ENCODE measurements at places on chromosomes 6 and 20.

DNA sequence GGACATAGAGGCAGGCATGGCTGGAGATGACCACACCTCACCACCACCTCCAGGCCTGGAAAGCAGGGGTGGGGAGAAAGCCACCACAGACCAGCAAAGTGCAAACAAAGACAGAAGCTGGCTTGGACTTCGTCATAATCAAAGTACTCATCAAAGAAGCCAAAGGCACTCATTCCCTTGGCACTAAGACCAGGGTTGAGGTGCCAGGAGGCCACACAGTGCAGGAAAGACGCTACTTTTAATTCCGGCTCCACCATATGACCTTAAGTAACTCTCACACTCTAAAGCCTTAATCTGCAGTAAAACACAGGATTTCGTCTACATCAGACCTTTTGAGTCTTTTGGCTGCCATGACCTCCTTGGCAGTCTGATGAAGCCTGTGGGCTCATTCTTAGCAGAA is 123.1 kb downstream of the HIVEP2 start:
- no peak for DNase-seq

- no peak for DNase-seq
Measured at GRCh38 chr6:118746145-118746824, 94.9 kb upstream of the CEP85L start.

GRCh38 chr6:53654745-53655240 is 10.8 kb downstream of the KLHL31 start:
- DNase-seq, result no peak

DNA sequence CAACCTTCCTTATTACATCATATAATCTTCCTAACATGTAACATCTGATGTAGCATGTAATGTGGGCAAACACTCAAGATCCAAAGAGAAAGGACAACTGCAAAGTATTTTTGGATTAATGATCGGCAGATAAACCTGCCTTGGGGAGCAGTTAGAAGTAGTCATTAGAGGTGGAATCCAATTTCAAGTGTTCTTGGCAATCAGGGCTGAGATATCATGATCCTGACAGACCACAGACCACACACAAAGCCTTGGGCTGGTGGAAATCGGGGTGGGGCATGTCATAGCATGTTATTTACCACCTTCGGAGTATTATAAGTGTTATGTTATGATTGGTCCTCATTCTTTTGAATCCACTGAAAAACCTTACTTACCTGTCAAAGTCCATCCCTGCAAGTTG is 16.3 kb downstream of the NCOA5 start:
- DNase-seq, result no peak

DNA sequence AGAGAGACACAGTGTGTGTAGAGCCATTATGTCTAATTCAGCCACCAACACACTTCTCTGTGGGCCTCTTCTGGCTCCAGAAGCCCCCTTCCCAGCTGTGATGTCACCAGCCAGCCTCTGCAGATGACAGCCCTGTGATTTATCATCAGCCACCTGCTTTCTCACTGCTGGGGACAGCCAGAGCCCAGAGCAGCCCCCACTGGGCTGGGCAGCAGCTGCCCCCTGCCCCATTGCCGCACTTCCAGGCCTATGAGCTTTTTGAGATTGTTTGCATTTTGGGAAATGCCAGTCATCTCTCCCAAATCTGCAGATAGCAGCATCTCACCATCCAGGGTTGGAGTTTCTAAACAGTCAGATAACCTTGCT is 21.9 kb upstream of the STX16 start:
- no peak for DNase-seq

GRCh38 chr20:52432740-52433139 is 241.2 kb upstream of the ZFP64 start:
- DNase-seq, result no peak

DNA sequence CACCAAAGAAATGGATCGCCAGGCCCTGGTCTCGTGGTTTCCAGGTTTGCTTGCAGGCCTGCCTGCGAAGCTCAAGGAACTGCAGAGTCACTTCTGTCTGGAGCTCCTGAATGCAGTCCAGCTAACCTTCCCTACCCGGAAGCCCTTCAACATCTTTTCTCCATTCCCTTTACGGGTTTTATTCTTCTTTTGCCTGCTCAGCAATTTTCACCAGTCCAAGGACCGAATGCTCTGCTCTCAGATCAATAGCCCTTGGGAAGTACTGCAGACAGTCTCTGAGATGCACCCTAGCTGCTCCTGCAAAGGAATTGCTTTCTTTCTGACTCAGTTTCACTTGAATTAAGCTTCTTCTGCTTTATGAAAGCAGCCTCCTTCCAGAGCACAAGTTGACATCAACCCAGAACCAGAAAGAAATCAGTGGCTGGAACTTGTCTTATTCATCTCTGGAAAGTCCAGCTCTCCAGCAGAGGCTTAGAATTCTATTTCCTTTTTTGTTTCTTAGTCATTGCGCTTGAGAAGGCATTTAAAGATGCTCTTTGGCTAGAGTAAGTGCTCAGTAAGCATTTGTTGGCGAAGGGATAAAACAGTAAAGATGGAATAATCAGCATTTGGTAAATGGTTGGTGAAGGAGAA is 18.7 kb upstream of the YWHAB start:
- no peak for DNase-seq

GRCh38 chr20:2135013-2135412 is 33.4 kb downstream of the STK35 start:
- no peak for DNase-seq

DNA sequence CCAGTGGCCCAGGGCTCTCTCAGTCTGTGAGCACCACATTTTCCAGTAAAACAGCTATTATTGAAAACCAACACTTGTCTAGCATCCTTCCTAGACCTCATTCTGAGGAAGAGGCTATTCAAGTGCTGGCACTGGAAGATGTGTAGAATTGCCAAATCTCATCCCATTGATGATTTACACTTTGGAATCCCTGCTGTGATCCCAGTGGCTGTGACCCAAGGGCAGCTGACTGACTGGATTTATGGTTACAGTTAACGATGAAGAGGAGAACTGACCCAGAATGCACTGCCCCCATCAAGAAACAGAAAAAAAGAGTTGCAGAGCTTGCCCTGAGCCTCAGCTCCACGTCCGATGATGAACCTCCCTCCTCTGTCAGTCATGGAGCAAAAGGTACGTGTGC is 2.4 kb downstream of the CMTR1 start:
- DNase-seq, result no peak

DNA sequence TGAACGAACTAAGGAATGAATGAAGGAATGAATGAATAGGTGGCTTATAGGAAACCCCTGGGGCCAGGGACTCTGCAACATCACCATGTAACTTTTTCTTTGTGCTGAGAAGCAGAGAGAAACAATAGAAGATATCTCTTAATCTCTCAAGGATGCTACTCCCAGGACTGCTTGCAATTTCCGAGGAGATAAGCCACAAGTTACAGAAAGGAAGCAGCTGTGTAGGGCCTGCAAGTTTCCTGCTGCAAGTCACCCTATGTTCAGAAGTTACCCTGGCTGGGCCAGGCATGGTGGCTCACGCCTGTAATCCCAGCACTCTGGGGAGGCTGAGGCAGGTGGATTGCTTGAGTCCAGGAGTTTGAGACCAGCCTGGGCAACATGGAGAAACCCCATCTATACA is 7.3 kb upstream of the MAVS start:
- no peak for DNase-seq

- DNase-seq, result no peak
Measured at GRCh38 chr6:151681433-151682059, 125.9 kb upstream of the ESR1 start.

All from activated CD4-positive, alpha-beta T cell treated with anti-CD3 and anti-CD28 coated beads for 24 hours (primary cell).